Mucosa of gallbladder (tissue), 1 donor: ENCODE measurements at places on chromosomes 16 and 17.
A peak's percentile ranks its signal among the peaks of the same experiment; 100 is the strongest.

DNA sequence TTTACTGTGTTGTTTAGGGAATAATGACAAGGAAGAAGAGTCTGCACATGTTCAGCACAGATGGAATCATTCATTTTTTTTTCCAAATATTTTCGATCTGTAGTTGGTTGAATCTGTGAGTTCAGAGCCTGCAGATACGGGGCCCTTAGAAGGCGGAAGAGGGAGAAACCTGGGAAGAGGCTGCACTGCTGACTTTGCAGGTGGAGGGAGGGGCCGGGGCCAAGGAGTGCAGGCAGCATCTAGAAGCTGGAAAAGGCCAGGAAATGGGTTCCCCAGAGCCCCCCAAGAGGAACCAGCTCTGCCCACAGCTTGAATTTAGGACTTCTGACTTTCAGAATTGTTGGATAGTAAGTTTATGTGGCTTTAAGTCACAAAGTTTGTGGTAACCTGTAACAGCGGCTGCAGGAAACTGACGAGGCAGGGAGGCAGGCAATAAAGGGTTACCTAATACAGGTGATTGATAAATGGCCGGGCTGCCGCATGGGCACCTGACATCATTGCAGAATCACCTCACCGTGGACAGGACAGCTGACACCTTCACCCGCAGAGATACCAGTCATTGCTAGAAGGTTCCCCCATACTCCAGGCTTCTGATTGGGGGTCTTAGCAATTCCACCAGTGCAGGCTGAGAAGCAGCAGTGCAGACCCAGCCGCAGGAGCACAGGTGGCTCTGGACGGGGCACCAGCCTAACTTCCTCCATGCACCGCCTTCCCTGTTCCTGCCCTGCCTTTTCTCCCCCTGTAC, 181.3 kb downstream of the IRF8 start:
- DNase-seq, result no peak

- DNase-seq, result no peak
Measured at GRCh38 chr16:62717026-62717425, 680.8 kb upstream of the CDH8 start.

GRCh38 chr17:81451823-81452222, 56.6 kb downstream of the BAHCC1 start:
- no peak for DNase-seq

DNA sequence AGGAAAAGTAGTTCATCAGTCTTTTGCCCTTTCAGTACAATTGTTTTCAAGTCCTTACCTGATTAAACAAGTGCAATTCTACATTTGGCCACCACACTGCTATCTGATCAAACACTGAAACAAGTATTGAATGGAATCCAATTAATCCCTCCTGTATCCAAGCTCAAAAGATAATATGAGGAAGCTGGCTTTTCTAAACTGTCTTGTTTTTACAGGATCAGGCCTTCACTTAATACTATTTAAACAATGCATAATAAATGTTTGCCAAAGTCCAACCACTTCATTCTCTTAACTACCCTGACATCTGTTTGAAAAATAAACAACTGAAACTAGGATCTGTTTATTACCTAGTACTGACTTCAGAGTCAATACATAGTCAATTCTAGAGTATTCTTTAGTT, 131.6 kb downstream of the MRTFB start:
- no peak for DNase-seq

- no peak for DNase-seq
Measured at GRCh38 chr16:14487579-14487978, 142.5 kb downstream of the PARN start.

DNA sequence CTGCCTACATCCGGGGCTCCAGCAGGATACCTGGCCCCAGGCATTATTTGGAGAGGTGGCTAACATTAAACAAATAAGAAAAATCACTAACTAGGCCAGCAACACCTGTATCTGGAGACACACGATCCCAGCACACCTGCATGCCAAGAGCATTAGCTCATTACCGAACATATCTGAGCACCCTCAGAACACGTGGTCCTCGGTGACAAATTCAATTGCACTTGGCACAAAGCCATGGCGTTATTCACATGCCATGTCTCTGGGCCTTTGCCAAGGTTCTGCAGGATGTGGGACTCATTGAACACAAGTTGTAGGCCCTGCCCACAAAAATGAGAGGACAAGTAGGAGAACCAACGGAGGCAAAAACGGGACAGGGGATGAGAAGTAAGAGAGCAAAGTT, 552.3 kb downstream of the TOX3 start:
- DNase-seq, result peak; percentile 96

GRCh38 chr17:82200743-82201497, 11.7 kb downstream of the CCDC57 start:
- no peak for DNase-seq

GRCh38 chr17:73706858-73707257, 62.6 kb upstream of the SDK2 start:
- DNase-seq, result no peak

DNA sequence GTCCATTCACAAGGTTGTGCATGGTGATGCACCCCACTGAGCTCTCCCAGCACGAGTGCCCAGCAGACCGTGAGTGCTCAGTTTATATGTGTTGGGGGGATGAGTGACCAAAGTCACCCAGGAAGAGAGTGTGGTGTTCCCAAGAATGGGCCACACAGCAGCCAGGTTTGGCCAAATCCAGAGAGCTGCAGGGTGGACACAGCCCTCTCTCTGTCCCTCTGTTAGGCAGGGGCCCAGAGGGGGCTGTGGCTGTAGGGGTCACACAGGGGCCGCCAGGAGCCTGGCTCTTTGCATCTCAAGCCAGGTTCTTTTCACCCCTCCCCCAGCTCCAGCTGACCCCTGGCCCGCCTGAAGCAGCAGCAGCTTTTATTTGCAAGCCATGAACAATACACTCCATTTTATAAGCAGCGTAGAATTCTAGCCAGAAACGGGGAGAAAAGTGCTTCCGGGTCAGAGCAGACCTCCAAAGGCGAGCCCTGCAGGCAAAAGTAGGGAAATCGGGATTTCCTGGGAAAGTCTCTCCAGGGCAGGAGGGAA, 13.3 kb downstream of the COTL1 start:
- no peak for DNase-seq

DNA sequence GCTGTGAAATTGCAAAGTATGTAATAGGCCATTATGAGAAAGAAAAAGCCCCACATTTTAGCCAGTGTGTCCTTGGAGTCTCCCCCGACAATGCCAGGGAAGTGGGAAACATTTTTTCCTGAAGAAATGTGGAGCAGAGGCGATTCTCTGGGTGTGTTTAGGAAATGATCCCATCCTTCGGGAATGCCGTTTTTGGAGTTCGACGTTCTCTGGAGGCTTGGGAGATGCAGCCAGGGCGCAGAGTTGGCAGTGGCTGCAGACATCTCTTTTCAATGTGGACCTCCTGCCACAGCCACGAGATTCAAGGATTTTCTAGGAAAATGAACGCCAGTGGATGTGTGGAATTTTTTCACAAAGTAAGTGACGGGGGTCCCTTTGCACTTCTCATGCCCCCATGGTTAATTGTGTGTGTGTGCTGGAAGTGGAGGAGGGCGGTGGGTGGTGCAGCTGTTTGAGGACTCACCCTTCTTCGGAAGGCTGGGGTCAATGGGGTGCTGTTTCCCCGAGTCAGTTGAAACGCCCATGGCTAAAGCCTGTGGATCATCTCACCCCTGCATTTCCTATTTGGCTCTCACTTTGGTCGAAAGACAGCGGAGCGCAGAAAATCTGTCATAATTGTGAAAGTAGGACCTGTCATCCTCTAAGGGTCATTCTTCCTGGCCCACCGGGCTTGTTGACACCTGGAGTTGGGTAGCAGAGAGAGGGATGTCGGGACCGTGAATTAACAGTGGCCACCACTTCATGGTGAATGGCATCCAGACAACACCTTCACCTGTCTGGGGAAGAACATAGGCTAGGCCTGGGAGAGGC, 73.2 kb downstream of the CMIP start:
- no peak for DNase-seq

DNA sequence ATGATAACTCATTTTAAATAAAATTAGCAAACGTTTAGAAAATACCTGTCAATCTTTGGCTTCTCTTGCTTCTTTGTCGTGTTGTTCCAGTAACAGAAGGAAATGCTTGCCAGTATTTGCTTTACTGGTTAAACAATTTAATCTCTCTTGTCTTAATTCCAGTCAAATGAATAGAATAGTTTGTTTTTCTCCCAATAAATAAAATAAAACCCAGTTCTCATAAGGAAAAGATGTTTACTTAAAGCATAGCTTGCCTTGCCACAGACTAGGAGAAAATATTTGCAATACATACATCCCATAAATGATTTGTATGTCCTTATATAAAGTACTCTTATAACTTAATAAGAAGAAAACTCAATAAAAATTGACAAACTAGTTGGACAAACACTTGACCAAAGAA, 43.9 kb upstream of the TEKT3 start:
- DNase-seq, result no peak
